ENCODE measurements at places on chromosomes 3 and 15.

GRCh38 chr3:88235102-88235501, 85.3 kb downstream of the C3orf38 start:
- peak; percentile 50 for DNase-seq

GRCh38 chr15:50633653-50634052, 52.9 kb downstream of the TRPM7 start:
- no peak for DNase-seq

DNA sequence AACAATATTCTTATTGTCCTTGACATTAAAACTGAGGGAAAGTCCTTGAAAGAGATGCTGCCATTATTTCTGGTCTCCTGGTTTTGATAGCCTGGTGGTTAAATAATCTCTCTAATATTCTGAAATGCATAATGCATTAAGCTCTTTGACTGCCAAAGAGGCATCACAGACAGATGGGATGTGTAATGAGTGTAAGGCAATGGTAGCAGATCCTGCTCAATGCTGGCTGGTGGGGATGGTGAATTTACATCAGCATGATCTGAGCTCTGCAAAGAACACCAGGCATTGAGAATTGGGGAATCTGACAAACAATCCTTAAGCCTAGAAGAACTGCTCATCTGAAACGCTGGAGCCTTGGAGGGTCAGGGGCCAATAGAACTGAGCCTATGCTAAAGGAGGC, 528.6 kb upstream of the LMCD1 start:
- no peak for DNase-seq

DNA sequence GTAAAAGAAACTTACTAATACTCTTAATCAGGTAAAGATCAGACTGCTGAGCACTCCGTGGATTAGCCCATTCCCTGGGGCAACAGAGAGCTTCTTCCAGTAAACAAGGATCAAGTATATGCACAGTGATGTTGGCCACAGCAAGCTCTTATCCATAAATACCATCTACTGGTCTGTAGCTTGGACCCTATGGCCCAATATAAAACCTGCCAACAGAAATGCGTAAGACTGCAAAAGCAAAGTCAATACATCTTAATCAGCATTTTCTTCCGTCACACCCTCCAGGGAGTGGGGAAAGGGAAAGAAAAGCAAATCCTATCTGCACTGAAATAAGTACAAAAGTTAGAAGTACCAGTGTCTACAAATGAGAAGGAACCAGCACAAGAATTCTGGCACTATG, 1082.1 kb downstream of the ZPLD1 start:
- no peak for DNase-seq
